ENCODE measurements at places on chromosomes 5 and 9. TPM values are rescaled to one million over a fixed set of nuclear protein-coding genes. Genes with fewer than 3 reads are reported as not detected.

Gene NUTM2F
- total RNA-seq: not detected

Gene CDHR2
- not detected for total RNA-seq

Gene SH3TC2
- total RNA-seq: 4.8 TPM

Gene SOHLH1
- total RNA-seq: not detected

Gene SLCO4C1
- total RNA-seq: under 0.01 TPM

Gene SRD5A1
- total RNA-seq: 13.6 TPM

Gene RAD50
- total RNA-seq: 42.3 TPM

Gene KIF27
- total RNA-seq: 4.3 TPM

Gene MARCOL
- total RNA-seq: not detected

Gene PCDHA9
- 0.11 TPM for total RNA-seq

Gene KIF4B
- under 0.01 TPM for total RNA-seq

Gene GGTA1
- total RNA-seq: not detected

Gene GFRA3
- not detected for total RNA-seq

Gene ABLIM3
- 19.6 TPM for total RNA-seq

Gene SPINK13
- 0.37 TPM for total RNA-seq

Gene MTRR
- total RNA-seq: 30.7 TPM

Gene NR5A1
- total RNA-seq: not detected

Gene CEP72
- 8.4 TPM for total RNA-seq

Gene ZCCHC10
- 12.3 TPM for total RNA-seq

Measured in uterine smooth muscle cell (primary cell).